Hippocampal formation (tissue), 2 donors: ENCODE measurements at places on chromosomes 13 and 19.
A peak's percentile ranks its signal among the peaks of the same experiment; 100 is the strongest.

GRCh38 chr19:55454787-55455243 is 6.6 kb downstream of the ISOC2 start:
- DNase-seq: peak; percentile 11

DNA sequence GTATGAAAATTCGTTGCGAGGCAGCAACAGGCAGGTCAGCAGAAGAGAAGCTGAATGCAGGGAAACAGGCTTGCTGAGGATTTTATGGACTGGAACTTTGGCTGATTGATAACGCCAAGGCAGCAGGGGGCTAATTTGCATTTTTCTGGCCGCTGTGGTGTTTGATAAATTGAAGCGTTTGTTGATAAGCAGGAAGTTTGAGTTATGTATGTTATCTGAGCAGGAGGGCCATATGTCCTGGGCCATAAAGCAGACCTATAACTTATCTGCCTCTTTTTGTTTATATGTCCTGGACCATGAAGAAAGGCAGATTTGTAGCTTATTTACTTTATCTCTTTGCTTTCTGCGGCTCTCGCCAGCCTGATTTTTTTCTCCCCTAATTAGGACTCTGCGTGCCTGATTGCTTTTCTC is 65.9 kb downstream of the ZNF627 start:
- no peak for DNase-seq

GRCh38 chr13:44796597-44797490 is 192.4 kb downstream of the NUFIP1 start:
- DNase-seq: peak; percentile 63

DNA sequence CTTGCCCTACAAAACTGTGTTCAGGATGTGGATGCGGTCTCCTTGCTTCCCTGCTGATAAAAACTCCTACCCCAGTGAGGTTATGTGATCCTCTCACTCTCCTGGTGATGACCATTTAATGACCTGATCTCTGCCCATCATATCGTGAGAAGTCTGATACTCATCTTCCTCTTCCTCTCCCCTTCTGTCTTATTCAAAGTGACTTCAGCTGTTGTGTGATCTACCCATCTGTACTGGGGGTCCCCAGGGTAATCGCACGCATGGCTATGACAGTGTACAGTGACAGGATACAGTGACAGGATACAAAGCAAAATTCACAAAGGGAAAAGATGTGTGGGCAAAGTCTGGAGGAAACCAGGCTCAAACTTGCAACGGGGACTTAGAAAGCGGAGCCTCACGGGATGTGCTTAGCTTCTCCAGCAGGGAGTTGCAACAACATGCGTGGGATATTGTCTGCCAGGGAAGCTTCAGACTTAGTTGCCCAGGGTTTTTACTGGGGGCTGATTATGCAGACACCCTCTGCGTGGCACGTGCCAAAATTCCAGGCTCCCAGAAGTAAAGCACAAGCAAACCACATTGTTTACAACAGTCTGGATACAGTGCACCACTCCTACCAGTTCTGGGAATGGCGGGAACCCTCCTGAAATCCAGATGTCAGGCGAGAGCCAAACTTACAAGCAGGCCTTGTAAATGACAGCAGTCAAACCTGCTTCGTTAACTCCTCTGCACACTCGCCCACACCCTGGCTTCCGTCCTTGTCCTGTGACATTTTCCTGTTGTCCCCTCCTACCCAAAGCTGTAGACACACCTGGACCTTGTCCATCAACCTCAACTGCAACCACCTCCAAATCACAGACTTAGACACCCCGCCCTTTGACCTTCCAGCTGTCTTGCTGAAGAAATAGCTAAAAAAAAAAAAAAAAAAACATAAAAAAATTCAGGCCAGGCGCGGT is 18.0 kb upstream of the GARRE1 start:
- DNase-seq: no peak

DNA sequence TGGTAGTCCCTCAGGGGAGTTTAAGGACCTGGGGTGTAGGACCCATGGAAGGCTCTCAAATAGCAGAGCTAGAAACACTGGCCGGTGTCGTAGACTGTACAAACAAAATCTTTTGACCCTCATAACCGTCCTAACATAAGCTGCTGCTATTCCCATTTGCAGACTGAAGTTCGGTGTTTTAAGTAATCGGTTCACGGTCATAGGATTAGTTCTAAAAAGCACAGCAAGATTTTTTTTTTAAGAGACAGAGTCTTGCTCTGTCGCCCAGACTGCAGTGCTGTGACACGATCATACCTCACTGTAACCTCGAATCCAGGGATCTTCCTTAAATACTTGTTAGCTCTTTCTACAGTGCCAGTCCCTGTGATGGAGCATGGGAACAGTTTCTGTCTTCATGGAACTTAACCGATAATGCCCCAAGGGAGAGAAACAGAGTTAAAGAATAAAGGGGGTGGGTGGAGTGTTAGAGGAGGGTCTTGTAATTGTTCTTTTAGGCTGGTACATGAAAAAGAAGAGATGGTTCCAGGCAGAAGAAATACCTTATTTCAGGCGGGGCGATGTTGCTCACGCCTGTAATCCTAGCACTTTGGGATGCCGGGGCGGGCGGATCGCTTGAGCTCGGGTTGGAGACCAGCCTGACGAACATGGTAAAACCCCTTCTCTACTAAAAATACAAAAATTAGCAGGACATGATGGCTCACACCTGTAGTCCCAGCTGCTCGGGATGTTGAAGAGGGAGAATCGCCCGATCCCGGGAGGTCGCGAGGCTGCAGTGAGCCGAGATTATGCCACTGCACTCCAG is 475 bp upstream of the ZC3H4 start:
- no peak for DNase-seq

DNA sequence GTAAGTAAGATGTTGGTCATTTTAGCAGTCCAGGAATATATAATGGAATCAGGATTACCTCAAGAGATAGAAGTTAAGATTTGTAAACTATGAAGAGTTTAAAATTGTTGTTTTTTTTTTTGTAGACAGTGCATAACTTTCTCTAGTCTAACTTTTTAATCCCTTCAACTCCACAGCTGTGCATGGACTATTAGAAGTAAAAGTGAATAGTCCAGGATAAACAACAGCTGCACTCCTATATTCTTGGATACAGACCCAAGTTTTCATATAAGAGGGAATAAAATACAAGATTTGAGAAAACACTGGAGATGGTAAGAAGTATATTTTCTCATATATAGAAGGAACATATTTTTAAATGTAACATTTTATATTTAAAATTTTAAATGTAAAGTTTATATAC is 1509.9 kb downstream of the SLITRK5 start:
- no peak for DNase-seq

- no peak for DNase-seq
Measured at GRCh38 chr19:37931881-37932655, 25.1 kb downstream of the SIPA1L3 start.

DNA sequence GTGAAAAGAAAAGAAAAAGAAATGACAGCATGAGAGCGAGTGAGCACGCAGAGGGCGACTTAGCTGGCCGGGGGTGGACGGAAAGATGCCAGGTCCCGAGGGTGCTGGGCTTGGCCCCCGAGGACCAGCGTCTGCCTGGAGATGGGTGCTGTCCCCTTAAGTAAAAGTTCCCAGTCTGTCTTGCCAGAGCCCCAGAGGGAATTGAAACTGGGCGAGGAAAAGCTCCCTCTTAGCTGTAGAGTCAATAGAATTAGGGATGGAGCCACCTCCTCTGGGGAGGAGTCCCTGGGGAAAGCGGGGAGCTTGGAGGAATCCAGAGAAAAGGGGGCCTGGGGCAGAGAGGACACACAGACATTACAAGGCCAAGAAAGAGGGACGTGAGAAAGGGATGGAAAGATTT is 13.3 kb downstream of the BCAM start:
- DNase-seq: no peak

DNA sequence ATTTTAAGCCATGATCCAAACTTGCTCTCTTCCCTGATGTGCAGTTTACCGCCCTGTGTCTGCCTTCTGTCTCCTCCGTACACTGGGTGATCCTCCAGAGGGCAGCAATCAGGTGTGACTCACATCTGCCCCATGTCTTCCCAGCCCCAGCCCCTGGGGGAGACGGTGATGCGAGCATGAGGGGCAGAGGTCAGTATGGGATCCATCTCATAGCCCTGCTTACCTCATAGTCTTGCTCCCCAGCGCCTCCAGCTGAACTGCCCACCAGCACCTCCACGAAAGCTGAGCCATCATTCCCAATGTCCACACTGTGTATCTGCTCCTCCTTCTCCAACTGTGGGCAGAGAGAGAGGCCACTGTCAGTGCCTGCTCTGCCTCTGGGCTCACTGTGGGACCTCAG is 14.6 kb downstream of the XRCC1 start:
- DNase-seq: no peak

DNA sequence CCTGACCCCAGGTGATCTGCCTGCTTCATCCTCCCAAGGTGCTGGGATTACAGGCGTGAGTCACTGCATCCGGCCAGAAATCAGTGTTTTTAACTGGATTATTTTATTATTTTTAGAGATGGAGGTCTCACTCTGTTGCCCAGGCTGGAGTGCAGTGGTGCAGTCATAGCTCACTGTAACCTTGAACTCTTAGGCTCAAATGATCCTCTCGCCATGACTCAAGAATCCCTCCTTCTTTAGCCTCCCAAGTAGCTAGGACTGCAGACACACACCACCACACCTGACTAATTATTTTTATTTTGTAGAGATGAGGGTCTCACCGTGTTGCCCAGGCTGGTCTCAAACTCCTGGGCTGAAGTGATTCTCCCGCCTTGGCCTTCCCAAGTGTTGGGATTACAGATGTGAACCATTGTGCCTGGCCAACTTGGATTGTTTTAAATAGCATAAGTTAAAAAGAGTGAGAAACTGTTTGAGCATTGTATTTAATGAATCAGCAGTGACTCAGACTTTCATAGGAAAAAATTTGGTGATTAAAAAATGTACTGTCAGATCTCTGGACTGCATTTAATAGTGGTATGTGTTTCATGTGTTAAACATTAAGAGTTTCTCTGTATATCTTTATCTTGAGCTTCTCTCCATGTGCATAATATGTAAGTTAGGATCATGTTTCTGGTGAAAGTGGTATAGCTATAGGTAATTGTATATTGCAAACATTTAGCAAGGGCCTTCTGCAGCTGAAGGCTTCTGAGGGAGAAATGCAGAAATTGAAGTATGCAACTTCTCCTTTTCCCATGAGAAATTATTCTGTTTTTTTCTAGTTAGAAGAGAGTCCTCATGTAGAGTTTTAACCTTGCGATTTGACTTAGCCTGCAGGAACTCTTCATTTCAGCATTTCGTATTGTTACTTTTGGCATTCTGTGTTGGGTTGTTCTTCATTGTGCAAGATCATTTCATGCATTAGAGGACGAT is 121.2 kb downstream of the PCCA start:
- DNase-seq: no peak

DNA sequence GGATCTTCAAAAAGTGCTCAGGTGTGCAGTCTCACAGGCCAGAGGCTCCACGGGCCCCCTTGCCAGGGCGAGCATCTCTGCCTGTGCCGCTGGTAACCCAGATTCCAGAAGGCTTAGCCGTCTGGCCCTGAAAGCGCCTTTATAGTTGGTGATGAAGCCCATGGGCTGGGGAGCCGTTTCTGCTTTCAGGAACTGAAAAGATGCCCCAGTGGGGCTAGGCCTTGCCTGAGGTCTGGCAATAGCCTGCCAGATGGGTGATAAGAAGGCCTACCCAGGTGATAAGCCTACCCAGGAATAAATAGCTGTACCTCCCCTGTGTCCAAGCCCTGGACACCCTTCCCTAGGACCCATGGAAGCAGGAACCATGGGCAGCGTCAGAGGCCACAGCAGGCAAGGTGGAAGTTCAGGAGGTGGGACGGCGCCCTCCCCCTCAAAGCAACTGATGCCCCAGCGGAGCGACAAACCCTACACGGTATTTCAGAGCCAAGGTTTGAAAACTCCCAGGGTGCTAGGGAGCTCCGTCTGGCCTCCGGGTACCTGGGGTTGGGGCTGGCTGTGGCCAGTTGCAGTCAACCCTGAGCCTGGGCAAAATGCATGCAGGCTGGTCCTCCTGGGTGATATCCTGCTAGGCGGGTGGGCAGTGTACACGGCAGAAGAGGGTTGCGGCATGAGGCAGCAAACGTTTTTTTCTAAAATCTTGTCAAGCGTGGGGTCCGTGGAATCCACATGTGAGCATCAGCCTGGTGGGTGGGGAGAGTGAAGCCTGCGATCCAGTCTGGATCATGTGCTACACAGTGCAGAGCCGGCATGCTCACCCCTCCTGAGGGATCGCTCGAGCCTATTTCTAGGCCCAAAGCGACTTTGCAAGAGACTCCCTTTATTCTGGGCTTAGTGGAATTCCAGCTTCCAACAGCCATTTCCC is 45.3 kb downstream of the ACTN4 start:
- DNase-seq: no peak

- DNase-seq: no peak
Measured at GRCh38 chr19:632579-633067, 714 bp downstream of the POLRMT start.

- DNase-seq: no peak
Measured at GRCh38 chr19:16096280-16096855, 15.3 kb upstream of the RAB8A start.

DNA sequence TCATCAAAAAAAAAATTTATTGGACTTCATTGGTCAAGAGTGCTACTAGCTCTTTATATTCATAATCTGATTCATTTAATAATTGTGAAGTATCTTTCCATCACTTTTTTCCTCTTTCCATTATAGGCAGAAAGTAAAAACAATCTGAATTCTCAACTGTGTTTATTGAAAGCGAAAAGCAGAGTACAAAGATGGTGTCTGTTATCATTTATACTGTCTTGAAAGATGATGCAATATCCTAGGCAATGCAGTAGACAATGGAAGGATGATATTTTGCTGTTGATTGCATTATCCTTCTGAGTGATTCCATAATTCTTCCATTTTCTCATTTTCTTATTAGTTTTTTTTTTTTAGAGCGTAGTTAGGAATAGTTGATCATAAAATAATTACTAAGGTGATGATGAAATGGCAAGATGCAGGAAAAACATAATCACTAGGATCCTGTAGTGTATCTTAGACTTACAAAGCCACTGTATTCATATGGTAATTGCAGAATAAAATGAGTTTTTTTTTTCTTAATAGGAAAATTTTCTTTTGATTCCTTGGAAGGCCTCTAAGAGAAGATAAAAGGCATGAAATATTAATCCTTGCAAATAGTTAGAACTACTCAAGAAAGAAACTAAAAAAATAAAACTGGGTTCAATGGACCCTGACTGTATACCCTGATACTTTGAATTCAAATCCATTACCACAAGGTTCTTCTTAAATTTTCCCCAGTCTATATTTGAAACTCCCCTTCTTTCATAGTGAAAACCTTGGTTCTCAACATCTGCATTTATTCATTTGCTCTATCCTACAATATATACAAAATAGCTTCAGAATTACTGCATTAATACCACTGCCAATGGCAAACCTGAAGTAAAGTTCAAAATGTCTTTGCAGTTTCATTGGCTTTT is 11.6 kb downstream of the URI1 start:
- no peak for DNase-seq

DNA sequence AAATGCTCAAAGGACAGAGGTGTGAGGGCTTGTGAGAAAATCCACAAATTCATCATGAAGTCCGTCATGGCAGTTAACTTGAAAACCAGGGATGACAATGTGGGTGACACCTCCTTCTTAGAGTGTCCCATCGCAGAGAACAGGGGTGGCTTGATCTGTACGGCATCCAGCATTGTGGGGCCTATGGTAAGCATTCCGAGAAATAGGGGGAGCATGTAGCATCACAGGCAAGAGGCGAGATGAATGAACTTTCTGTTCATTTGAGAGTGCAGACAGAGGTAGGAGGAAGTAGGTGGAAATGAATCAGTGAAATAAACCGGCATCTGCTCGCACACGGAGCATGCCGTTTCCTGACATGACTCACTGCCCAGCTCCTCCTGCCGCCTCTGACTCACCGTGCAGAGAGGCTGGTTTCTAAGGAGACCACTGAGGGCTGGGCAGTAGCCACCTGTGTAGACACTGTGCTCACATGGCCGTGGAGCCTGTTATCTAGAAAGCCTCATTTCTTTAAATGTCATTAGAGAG is 339.0 kb downstream of the RFC3 start:
- DNase-seq: peak; percentile 40
